Uterus (tissue), 4 donors: ENCODE measurements at places on chromosomes 4 and X. TPM values are rescaled to one million over a fixed set of nuclear protein-coding genes. Genes with fewer than 3 reads are reported as not detected.

Gene ETNPPL
- not detected for total RNA-seq

Gene CTAG1A
- not detected for total RNA-seq

Gene ADH1C
- total RNA-seq = 1.0 TPM

Gene HPGD
- 190 TPM for total RNA-seq

Gene DDIT4L
- 1.4 TPM for total RNA-seq

Gene RWDD4
- total RNA-seq = 31.2 TPM
